T-helper 17 cell (primary cell): ENCODE measurements at places on chromosomes 2 and 18.

DNA sequence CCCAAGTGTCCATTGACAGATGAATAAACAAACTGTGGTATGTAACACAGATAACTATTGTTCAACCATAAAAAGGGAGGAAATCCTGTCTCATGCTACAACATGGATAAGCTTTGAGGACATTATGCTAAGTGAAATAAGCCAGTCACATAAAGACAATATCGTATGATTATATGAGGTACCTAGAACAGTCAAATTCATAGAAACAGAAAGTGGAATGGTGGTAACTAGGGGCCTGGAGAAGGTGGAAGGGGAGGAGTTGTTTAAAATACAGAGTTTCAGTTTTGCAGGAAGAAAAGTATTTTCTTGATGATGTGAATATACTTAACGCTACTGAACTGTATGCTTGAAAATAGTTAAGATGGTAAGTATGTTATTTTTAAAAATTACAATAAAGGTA is 304.6 kb upstream of the CXCR4 start:
- no peak for DNase-seq

- DNase-seq, result no peak
These were observed 108.2 kb downstream of the TDRD15 start for GRCh38 chr2:21231985-21232384.

GRCh38 chr18:62982600-62983251 is 267.4 kb downstream of the PHLPP1 start:
- DNase-seq, result peak; percentile 29

DNA sequence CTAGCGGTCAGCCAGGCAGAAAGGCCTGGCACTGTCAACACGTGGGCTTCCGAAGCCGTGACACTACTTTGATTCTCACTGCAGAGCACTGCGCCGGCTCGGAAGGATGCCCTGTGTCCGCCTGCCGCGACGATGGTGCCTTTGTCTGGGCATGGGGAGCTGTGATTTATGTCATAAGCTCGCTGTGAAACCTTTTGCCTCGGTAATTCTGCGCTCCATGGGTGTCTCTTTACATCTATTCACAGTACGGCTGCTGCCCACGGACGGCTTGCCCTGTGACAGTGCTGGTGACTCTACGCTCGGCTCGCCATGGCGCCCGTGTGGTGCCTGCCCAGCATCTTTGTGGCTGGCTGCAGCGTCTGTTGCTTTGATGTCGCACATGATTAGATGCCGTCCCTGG is 43.1 kb upstream of the GBX2 start:
- no peak for DNase-seq

DNA sequence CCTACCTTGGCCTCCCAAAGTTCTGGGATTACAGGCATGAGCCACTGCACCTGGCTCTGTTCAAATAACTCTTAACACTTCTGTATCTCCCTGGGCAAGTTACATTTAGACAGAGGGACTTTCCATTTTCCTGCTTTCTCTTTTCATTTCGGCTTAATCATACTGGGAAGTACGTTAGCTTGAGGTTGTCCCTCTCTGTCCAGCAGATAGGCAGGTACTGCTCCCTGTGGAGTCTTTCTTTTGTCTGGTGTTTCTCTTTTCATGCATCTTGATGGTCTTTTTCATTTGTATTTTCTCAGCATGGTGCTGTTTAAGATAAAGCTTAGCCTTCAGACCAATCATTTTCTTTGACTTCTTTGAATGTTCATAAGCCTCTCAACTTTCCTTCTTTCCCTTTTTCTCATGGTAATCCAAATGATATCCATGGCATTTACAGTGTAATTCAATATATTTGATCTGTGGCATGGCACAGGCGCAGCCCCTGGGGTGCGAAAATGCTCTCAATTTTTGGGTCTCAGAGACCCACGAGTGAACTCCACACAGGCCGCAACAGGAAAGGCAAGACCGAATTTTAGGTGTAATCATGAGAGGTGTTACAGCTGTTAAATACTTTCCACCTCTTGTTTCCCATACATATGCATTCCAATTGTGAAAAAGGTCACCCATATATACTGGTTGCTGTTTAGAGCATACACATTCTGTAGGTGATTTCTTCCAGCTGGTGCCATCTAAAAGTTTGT is 99.9 kb upstream of the MYO3B start:
- no peak for DNase-seq

GRCh38 chr2:197212344-197213262 is 98.0 kb downstream of the ANKRD44 start:
- no peak for DNase-seq

DNA sequence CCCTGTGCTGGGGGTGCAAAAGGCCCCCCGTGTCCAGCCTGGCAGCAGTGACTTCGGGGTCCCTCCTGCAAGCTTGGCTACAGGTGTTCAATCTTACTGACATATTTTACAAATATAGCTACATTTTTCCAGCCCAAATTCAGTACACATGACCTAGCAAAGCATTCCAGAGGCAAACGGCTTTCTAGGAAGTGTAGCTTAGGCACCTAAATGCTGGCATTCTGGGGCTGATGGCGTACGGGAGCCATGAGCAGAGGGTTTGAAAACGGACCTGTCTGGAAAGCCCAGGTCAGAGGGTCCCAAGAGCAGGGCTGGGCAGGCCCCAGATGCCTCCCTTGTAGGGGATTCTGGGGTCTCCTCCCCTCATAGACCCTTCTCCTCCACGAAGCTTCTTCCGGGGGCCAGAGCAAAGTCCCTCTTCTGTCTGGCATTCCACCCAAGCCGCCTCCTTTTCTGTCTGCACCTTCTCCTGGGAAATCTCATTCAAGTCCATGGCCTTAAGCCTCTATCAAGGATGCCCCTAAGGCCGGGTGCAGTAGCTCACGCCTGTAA is 63.3 kb upstream of the ASAP2 start:
- no peak for DNase-seq

- no peak for DNase-seq
These were observed 199.1 kb downstream of the GLI2 start for GRCh38 chr2:120934574-120935338.
